Activated naive CD4-positive, alpha-beta T cell treated with anti-CD3 and anti-CD28 coated beads, Interleukin-2, amount 10 ng/mL, durations not matched to agents 5 hours and 36 hours (primary cell): ENCODE measurements at places on chromosomes 5 and 9. TPM values are rescaled to one million over a fixed set of nuclear protein-coding genes. Genes with fewer than 3 reads are reported as not detected.

ADCY2 gene
- total RNA-seq, result not detected

LRRTM2 gene
- total RNA-seq, result not detected

ANKRD34B gene
- not detected for total RNA-seq

IRX1 gene
- total RNA-seq, result not detected

PCDHGC4 gene
- total RNA-seq, result not detected

BTNL9 gene
- not detected for total RNA-seq
